ENCODE measurements at places on chromosomes 4 and X. TPM values are rescaled to one million over a fixed set of nuclear protein-coding genes. Genes with fewer than 3 reads are reported as not detected.

Gene HTRA3
- polyA plus RNA-seq, result 12.2 TPM

DNA sequence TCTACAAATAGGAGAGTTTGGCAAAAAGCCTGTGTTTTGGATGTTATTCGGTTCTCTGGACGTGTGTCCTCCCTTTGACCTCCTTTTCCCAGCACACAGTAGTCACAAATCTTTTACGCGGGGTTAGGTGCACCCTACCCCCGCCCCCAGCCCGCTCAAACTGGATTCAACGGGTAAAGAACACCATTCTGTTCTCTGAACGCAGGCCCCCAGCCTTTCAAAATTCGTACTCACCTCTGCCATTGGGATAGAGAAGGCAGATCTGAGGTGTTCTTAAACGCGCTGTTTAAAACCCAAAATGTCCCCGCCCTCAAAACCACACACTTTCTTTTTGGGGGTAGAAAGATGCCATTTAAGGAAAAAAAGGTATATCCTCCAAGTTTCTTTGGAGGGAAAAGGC, 2.7 kb downstream of the LEF1 start:
- DNase-seq, result no peak

Gene SPANXN4
- not detected for polyA plus RNA-seq

Gene ASB5
- 0.11 TPM for polyA plus RNA-seq

- DNase-seq, result no peak
These were observed 173.9 kb upstream of the KLF3 start for GRCh38 chr4:38489924-38490639.

DNA sequence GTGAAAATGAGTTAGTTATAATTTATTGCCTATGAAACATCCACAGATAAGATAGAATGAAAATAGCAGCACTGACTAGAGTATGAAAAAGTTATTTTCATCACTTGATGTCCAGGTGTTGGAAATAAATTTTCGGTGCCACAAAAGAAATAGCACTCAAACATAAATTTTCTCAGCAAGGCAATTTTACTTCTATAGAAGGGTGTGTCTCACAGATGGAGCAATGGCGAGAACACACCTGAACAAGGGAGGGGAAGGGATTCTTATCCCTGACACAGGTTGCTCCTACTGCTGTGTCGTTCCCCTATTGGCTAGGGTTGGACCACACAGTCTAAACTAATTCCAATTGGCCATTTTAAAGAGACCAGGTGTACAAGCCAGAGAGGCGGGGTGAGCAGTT, 13.3 kb upstream of the VAMP7 start:
- DNase-seq, result no peak

Gene SLC49A3
- polyA plus RNA-seq, result 6.6 TPM

All from right renal pelvis (tissue), 4 donors.